ENCODE measurements at places on chromosomes 1 and 21.

DNA sequence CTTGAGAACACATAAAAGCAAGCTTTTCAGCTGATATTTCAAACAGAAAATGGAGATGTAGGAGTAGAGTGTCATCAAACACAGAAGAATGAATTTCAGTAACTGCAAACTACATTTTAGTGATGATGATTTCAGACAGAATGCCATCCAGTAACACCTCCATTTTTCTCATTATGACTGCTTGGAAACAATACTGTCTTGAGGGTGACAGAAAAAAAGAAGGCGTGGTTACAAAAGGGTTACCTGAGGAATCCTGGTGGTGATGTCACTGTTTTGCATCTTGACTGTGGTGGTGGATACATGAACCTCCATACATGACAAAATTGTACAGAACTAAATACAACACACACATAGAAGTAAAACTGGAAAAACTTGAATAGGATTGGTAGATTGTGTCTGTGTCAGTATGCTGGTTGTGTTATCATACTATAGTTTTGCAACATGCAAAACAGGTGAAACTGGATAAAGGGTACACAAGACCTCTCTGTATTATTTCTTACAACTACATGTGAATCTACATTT lies 375.9 kb downstream of the PTBP2 start:
- no peak for DNase-seq

- no peak for DNase-seq
Observed at GRCh38 chr1:204475656-204476432, 18.8 kb downstream of the PIK3C2B start.

DNA sequence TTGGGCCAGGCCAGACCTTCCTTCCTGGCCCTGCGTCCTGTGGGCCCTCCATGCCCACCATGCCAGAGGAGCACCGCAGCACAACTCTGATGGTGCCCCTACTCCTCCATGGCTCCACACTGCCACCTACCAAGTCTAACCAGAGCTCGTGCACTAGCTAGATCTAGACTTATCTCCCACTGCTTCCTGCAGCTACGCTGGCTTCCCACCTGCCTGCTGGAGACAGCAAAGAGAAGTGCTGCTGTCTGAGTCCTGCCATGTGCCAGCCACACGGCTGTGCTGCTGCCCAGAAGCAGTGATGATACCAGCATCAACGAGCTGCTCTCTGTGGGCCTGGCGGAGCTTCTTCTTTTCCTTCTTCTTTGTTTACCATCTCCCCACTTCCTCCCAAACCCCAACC lies 4.5 kb downstream of the GUCA2B start:
- DNase-seq: no peak

DNA sequence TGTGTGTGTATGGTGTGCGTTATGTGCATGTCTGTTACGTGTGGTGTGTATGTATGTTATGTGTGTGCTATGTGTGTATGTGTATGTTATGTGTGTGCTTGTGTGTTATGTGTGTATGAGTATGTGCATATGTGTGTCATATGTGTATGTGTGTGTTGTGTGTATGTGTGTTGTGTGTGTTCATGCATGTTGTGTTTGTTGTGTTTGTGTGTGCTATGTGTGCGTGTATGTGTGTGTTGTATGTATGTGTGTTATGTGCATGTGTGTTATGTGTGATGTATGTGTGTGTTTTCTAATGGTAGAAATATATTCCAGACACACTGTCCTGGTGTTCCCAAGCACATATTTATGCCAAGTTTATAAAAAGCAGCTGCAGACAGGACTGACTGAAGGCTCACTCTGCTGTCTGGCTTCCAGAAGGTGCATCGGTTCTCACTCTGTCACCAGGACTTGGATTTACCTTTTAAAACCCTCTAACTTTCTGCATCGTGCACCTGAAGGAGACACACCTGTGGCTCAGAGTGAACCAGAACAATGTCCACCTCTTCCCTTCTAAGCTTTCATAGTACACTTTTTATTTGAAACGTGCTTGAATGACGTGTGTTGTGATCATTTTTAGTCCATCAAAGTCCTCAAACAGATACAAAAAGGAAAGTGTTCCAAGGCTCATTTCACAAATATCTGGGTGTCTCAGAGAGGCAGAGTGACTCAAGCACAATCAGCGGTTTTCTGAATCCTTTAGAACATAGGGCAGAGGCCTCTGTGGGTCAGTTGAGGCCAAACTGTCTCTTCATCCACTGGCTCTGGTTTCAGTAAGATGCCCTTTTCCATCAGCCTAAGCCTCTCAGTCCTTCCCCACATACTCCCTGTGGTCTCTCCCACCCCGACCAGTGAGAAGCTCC lies 49.9 kb downstream of the TOMM20 start:
- DNase-seq: no peak

DNA sequence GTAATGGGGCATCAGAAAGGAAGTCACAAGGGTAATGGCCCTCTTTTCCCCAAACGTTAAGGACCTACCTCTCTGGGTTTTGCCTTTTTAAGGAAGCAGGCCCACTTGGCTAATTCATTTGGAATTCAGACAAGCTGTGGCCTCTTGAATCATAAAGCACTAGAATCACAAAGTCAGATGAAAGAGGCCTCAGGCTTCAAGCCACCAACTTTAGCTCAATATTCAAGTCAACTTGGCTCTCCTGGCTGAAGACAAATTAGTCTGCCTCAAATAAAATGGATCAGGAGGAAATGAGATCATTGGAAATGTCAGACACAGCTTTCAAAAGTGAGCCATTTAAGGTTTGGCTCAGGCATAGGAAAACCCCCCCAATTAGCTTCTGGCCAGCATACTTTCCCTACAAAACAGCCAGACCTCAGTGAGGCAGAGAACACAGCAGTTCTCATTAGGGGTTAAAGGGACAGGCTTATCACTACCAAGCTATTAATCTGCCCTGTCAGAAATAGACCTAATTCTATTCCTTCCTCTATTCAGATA lies 34.3 kb downstream of the SLC35D1 start:
- DNase-seq: no peak

DNA sequence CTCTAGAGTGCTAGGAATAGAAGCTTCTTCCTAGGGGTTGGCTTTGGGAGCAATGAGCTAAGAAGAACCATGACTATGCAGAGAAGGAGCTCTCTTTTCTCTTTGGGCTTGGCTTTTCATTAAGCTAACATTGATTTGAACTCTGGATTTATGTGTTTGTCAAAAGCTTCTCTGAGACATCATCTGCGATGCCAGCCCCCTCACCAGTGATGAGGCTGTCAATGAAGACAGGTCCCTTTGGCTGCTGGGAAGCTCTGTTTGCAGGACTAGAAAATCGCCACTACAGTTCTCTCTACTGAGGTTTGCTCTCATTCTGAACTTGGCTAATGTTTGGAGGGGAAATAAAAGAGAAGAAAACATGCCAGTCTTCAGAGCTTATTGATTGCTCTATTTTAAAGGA lies 185.0 kb downstream of the PCP4 start:
- DNase-seq: no peak

All from stimulated activated CD4-positive, alpha-beta T cell treated with anti-CD3 and anti-CD28 coated beads, TNF-alpha, amount 100 ng/mL, for 1 hour (primary cell).